ENCODE measurements at places on chromosomes 2 and 18. TPM values are rescaled to one million over a fixed set of nuclear protein-coding genes. Genes with fewer than 3 reads are reported as not detected.

The ACMSD gene
- not detected for total RNA-seq

The PREPL gene
- 49.0 TPM for total RNA-seq

The CSRNP3 gene
- total RNA-seq, result 3.0 TPM

The ANKRD53 gene
- total RNA-seq, result 0.83 TPM

The GCG gene
- not detected for total RNA-seq

The ANKRD29 gene
- total RNA-seq, result 8.6 TPM

The GLI2 gene
- 3.2 TPM for total RNA-seq

The EML6 gene
- 0.66 TPM for total RNA-seq
